ENCODE measurements at places on chromosomes 5 and 9.

DNA sequence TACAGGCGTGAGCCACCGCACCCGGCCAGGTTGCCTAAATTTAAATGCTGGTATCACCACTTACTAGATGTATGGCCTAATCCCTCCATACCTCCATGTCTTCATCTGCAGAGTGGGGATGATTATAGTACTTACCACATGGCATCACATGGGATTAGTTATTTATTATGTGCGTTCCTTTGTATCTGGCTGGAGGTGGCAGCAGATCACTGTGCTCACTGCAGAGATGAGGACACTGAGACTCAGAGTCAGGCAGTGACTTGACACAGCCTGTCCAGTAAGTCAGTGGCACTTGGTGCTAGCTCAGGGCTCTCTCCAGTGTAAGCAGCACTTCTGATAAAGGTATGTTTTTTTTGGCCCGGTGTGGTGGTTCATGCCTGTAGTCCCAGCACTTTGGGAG, 38.4 kb upstream of the HAND1 start:
- no peak for DNase-seq

DNA sequence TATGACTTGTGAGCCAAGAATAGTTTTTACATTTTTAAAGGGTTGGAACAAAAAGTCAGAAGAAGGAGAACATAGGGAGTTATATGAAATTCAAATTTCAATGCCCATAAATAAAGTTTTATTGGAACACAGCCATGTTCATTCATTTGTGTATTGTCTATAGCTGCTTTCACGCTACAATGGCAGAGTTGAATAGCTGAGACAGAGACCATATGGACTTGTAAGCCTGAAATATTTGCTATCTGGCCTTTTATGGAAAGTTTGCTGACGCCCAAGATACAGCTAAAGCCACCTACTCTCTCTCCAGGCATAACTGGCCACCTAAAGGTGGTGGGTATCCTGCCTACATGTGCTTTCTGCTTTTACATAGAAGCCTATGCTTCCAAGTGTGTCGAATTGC, 10.9 kb downstream of the DAB2IP start:
- no peak for DNase-seq

DNA sequence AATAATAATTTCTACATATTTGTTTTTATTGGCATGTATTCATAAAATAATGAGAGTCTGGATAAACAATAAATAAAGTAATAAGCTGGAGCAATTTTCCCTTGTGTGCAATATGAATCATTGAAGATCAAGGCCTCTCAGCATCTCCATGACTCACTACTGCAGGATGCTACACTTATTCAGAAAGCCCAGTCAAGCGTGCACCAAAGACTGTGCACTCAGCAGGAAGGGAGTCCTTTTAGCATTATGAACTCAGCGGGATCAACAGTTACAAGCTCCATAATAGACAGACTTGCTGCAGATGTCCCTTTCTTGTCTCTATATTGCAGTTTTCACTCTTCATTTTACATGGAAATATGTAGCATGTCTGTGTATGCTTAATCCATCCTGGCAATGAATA, 485.3 kb downstream of the CDH9 start:
- no peak for DNase-seq

DNA sequence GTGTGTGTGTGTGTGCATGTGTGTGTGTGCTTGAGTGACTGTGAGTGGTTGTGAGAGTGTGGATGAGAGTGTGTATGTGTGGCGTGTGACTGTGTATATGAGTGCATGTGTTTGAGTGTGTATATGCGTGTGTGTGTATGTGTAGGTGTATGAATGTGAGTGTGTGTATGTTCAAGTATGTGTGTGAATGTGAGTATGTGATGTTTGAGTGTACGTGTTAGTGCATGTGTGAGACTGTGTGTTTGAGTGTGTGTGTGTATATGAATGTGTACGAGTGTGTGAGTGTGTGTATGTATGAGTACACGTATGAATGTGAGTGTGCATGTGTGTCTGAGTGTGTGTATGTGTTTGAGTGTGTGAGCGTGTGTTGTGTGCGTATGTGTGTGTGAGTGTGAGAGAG, 47.8 kb downstream of the KCNIP1 start:
- DNase-seq = no peak

DNA sequence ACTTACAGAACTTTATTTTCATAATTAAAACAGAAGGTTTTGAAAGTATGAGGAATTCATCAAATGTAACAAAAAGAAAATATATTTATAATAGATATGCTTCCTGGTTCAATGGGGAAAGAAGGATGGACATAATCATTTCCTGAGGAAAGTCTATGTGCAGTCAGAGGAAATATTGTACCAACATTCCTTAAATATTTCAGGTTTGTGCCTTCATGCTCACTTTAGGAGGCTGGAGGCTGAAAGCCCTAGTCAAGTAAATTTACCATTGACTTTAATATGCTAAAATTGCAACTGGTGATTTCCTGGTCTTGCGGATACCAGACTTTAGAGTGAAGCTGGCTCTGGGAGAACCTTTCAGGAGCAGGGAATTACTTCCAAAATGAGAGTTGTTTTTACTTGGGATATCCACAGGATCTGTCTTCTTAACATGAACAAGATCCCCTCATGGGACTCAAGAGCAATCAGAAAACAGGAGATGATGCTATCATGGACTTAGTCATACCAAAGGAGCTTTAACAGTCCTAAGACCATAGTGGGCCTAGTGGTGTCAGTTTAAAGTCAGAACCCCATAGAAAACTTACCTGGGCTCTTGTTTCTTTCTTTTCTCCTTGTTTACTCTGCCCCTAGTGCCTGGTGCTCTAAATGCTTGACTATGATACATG, 762.8 kb upstream of the GRAMD2B start:
- DNase-seq = no peak

GRCh38 chr5:150303660-150304386, 1.1 kb upstream of the ARSI start:
- DNase-seq = no peak

DNA sequence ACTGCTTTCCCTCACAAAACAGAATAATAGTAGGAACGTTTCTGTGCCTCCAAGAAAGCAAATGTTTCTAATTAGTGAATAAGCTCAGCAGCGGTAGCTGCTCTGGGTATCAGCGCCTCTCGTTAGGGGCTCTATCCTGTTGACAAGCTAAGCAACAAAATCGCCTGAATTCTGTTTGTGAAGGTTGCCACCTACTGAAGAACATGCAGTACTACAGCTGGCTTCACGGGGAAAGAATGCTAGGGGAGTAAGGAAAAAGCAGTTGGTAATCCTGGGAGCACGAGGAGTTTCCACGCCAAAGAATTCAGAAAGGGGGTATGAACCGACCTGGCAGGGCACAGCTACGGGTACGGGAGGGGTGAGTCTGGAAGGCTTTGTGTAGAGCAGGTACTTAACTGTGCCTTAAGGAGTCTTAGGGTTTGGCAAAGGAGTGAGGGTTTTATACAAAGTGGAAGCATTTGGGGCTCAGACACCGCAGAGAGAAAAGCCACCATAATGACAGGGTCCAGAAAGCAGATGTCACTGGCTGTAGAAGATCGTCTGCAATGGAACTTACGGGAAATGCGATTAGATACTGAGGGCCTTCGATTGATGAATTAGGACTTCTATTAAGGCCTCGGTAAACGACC, 171.7 kb downstream of the TTC39B start:
- DNase-seq = peak; percentile 17

DNA sequence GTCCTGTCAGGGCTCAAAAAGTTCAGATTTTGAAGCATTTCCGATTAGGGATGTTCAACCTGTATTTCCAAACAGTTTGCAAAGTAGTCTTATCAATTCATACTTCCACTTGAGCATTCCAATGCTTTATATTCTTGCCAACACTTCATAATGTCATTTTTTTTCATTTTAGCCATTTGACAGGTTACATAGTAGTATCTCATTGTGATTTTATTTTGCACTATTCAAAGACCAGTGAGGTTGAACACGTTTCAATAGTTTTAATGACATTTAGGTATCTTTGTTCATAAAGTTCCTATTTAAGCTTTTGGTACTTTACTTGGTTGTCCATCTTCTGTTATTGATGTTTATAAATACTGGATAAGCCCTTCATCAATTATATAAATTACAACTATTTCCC, 71.4 kb downstream of the CEP120 start:
- no peak for DNase-seq

DNA sequence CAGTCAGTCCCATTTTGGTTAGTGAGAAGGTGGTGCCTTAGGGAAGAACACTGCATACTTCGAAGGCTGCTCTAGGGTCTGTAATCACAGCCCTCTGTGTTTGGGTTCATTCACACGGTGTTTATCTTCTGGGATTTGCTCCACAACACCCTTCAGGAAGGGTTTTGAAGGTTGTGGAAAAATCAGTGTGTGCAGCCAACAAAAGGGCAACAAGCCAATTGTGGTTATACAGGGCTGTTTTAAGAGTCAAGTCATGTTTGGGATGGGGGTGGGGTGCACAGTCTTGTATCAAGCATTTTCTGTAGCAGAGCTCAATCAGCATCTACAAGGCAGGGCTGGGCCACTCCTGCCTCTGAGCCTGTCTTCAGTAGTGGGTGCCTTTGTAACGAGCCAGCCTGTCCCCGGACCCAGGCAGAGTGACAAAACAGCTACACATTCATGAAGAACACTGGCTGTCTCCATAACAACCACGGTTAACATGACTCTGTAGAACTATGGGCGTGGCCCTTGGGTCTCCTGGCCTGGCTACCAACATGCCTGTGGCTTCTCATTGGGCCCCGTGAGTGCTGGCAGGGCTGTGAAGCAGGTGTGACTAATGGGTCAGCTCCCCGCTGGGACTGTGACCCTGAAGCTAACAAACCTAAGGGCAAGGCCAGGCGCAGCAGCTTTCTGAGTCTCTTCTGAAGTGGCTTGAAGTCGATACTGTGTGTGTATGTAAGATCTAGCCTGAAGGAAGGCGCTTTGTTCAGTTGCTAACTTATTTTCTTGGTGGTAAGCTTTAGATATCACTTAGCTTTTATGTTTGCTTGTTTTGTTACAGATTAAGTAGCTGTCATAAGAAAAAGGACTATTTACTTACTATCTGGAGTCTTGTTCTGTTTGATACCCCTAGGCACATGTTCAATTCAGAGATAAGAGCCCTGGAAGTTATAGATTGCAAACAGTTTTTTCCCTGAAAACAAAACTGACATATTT, 27.9 kb upstream of the GOLM1 start:
- DNase-seq = peak; percentile 38

- DNase-seq = no peak
Measured at GRCh38 chr5:176994460-176995121, 12.0 kb downstream of the UIMC1 start.

Measured in 8988T (cell line).